Upper lobe of left lung (tissue), 6 donors: ENCODE measurements at places on chromosomes 7 and 10.

- DNase-seq, result no peak
These were observed 13.9 kb downstream of the CROT start for GRCh38 chr7:87359366-87359765.

DNA sequence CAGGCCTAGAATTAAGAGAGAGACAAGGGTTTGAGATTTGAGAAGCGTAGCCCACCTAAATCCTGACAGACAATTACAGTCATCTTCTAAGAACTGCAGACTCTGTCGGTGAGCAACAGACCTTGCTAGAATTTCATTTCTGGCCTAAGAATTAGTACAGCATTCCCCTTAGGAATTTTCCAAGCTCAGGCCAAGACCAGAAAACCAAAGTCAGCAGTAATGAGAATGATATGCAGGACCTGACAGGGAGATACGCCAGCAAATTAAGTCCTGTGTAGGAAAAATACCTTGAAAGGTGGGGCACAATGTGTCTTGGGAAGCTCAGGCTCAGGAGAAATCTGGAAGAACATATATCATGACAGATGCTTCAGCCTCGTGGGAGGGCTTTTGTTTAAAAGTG lies 52.7 kb upstream of the HERPUD2 start:
- DNase-seq, result no peak

GRCh38 chr10:43160046-43160920 lies 22.0 kb downstream of the CSGALNACT2 start:
- no peak for DNase-seq

- DNase-seq, result no peak
These were observed 316.0 kb upstream of the SEMA3C start for GRCh38 chr7:81234896-81235295.

DNA sequence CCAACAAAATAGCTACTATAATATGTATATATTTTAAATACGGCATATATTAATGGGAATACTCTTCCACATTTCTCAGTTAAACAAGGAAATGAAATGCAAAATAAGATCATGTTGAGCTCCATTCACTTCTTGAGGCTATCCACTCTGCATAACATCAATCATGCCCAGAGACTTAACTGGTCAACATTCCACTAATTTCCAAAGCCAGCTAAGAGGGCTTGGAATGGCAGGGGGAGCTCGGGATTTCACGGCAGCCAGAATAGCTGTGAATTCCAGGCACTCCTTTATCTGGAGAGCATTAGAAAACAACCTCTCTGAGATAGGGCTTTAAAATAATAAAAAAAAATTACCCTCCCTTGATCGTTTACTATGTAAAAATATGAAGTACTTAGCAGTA lies 194.9 kb upstream of the CDCA7L start:
- DNase-seq, result no peak

DNA sequence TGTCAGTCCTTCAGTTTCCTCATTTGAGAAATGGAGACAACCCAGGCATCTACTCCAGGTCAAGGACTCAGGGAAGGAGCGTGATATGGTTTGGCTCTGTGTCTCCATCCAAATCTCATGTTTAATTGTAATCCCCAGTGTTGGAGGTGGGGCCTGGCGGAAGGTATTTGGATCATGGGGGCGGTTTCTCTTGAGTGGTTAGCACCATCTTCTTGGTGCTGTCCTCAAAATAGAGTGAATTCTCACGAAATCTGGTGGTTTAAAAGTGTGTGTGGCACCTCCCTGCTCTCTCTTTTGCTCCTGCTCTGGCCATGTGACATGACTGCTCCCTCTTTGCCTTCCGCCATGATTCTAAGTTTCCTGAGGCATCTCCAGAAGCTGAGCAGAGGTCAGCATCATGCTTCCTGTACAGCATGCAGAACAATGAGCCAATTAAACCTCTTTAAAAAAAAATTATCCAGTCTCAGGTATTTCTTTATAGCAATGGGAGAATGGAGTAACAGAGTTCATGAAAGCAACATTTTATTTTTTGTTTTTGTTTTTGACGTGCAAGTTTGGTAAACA lies 30.0 kb downstream of the ARHGAP22 start:
- DNase-seq, result no peak

DNA sequence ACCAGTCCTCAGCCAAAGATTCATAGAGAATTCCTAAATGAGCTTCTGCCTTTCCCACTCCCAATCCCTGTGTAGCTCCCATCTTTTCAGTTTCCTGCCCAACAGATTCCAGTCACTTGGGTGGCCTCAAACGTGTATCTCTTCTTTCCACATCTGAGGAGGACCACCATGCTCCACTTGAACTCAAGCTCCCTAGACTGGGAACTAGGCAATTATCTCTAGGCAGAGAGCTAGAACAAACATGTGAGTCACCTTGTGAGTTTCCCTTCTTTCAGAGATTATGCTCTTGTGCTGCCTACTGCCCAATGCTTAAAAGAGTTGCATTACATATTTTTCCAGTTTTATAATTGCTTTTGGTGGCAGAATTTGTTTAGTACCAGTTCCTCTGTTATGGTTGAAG lies 178.0 kb downstream of the MDFIC start:
- no peak for DNase-seq

DNA sequence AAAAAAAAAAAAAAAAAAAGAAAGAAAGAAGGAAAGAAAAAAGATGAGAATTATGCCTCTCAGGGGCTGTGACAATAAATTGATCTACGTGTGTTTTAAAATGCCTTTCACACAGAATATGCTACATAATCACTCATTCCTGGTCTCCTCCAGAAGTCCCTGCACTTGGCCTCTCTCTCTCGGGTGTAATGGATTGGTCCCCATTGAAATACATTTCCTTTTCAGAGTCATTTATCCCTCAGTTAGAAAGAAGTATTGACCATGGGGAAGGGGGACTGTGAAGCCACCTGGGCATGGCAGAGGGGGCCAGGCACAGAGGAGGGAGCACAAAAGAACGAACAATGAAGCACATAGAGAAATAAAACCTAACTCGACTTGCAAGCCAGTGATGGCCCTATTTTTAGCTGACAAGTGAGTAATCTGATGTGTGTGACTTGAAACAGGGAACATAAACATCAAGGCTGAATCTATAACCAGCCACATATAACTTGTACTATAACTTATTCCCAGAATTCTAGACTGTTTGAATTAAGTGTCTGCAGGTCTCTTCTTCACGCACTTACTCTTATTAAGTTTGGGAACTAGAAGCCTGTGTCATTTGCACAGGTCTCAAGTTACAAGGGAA lies 490.8 kb downstream of the KCNMA1 start:
- DNase-seq, result no peak

DNA sequence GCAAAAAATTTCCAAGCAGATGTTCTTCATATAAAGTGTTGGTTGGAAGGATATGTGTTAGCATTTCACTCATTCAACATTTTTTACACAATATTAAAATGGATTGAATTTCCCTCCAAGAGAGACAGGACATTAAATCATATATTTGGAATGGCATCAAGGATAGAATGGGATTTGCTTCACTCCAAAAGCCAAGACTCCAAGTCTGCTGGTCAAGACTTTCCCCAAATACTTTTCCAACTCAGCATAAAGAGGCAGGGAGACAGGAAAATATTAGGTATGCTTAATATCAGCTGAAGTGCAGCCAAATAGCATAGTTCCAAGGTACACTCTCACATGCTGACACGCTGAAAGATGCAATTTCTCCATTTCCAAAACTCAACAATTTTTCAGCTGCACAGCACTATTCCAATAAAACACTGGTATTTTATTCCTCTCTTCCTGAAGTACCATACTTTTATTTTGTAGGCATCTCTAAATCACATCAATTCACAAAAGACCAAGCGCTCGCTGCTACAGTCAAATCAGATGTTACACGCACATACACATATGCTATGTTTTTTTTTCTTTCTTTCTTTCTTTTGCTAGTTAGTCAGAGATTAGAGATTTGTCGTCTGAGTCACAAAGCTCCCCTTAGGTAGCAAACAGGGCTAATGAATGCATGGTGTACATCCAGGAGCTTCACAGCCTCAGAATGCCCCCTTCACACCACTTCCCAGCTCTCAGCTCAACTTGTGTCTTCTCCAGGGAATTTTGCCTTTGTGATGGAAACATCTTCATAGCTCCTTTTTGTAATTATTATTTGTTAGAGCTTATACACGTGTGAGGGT lies 1033.8 kb upstream of the AUTS2 start:
- no peak for DNase-seq

DNA sequence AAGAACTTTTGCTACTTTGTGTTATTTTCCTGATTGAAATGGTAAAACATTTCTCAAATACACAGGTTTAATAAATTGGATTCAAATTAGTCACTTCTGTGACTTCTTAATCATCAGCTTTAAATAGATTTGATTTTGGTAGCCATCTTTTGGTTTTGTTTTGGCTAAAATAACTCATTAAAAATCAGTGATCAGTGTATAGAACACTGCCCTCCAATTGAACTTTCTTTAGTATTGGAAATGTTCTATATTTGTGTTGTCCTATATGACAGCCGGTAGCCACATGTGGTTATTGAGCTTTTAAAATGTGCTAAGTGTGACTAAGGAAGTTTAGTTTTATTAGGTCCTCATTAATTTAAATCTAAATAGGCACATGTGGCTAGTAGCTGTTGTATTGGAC lies 50.4 kb downstream of the GLCCI1 start:
- no peak for DNase-seq

GRCh38 chr7:129405527-129405926 lies 28.7 kb upstream of the STRIP2 start:
- no peak for DNase-seq

- no peak for DNase-seq
These were observed 540.9 kb downstream of the SUGCT start for GRCh38 chr7:40675741-40676140.

DNA sequence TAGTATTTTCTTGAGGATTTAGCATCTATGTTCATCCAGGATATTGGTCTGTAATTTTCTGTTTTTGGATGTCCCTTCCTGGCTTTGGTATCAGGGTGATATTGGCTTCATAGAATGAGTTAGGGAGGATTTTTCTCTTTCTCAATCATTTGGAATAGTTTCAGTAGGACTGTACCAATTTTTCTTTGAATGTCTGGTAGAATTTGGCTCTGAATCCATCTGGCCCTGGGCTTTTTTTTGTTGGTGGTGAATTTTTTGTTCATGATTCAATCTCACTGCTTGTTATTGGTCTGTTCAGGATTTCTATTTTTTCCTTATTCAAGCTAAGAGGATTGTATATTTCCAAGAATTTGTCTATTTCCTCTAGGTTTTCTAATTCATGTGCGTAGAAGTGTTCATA lies 192.7 kb downstream of the KIF20B start:
- DNase-seq, result no peak

GRCh38 chr10:116105264-116105663 lies 167.7 kb downstream of the GFRA1 start:
- DNase-seq, result no peak

GRCh38 chr7:35355911-35356310 lies 102.0 kb upstream of the TBX20 start:
- DNase-seq, result no peak

DNA sequence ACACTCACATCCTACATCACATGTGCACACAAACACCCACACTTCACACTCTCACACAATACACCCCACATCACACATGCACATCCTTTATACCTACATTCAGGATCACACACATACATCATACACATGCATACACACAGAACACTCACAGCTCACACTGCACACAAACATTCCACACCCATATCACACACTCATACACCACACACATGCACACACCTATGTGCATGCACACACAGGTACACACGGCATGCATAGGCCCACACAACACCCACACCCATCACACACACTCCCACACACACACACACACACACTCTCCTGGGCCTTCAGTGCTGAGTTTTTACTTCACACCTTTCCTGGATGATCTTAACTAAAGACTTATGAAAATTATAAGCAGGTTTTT lies 220.5 kb downstream of the DNAJB6 start:
- DNase-seq, result no peak

DNA sequence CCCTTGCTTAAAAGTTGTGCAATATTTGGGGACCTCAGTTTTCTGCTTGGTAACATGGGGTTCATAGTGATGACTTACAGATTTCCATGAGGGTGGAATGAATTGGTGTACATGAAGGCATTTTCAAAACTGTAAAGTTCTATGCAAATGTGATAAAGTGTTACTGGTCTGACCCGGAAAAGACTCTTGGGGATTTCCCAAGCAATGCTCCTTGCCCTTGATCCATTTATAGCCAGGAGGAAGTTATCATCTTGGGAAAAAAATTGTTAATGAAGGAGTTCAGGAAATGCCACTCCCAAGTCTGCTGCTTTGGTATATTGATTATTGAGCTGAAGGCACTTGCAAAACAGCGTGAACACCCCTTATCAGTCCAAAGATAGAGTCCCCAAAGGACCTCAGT lies 96.3 kb upstream of the ZPBP start:
- DNase-seq, result no peak

- no peak for DNase-seq
These were observed 20.3 kb downstream of the ELAPOR2 start for GRCh38 chr7:87038993-87039690.

GRCh38 chr10:82037076-82037475 lies 162.1 kb downstream of the NRG3 start:
- no peak for DNase-seq

- DNase-seq, result no peak
These were observed 119.5 kb downstream of the DOCK4 start for GRCh38 chr7:112086496-112087254.

- DNase-seq, result no peak
These were observed 44.4 kb downstream of the CUBN start for GRCh38 chr10:17085011-17085725.

DNA sequence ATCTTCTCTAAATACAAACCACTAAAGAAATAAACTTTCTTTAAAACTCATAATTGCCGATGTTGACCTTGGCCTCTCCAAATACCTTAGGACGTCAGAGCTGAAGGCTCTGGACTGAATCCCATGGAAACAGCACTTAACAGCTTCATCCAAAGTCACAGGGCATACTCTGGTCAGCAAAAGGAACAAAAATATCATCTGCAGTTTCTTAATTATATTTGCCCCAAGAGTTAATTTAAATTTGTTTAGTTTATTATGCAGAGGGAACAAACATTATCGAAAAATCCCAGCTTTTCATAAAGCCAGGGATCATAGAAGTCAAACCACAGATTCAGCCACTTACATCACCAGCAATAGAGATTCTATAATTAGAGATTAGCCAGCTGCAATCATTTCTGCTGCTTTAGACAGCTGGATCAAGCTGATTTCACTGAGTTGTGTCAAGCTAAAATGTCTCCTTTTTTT lies 20.5 kb upstream of the FAM13C start:
- no peak for DNase-seq

GRCh38 chr7:3787717-3788264 lies 486.7 kb downstream of the SDK1 start:
- no peak for DNase-seq

GRCh38 chr10:58642283-58642682 lies 129.6 kb downstream of the BICC1 start:
- no peak for DNase-seq

DNA sequence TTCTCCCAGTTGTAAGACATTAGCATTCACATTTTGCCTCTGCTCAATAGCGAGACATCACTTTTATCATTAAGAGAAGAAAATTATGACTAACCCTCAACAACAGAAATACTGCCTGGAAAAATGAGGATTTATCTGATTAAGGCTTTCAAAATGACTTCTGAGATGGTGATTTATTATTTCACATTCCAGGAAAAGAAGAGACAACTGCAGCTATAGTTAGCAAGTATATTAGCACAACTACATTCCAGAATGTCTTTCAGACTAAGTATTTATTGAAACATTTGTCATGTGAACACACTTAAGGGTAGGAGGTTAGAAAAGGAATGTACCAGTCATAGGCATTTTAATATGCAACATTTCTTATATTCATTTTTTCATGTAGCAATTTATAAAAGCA lies 162.0 kb downstream of the IQUB start:
- no peak for DNase-seq

GRCh38 chr7:57201895-57202210 lies 69.6 kb upstream of the ZNF479 start:
- no peak for DNase-seq
